Natural killer cell treated with Interleukin-12 subunit alpha and Interleukin-12 subunit beta and Interleukin-15 and Interleukin-18, amount 100 ng/mL, for 72 hours (primary cell): ENCODE measurements at places on chromosomes 1 and 21. TPM values are rescaled to one million over a fixed set of nuclear protein-coding genes. Genes with fewer than 3 reads are reported as not detected.

- no peaks in the 10 kb centered on the region for H3K4me1 ChIP-seq
- H3K27ac ChIP-seq, result no peak overlapping the region
- no peak for DNase-seq
- no peak overlapping the region for H3K4me3 ChIP-seq
- no peaks in the 10 kb centered on the region for H3K36me3 ChIP-seq
Observed at GRCh38 chr1:11898086-11898785, 28.0 kb downstream of the KIAA2013 start.

GRCh38 chr1:31752258-31752657, 11.9 kb downstream of the ADGRB2 start:
- no peak for DNase-seq
- H3K4me3 ChIP-seq, result peak overlapping the region; percentile 69

The HS2ST1 gene
- total RNA-seq, result 15.1 TPM

GRCh38 chr1:89962024-89962741, 32.7 kb upstream of the ZNF326 start:
- no peak overlapping the region for H3K27ac ChIP-seq
- peaks cover 23% of the 10 kb centered on the region for H3K4me1 ChIP-seq
- peaks cover 6% of the 10 kb centered on the region for H3K27me3 ChIP-seq
- H3K36me3 ChIP-seq, result no peaks in the 10 kb centered on the region
- H3K4me3 ChIP-seq, result no peak overlapping the region

The ZNF648 gene
- not detected for total RNA-seq

DNA sequence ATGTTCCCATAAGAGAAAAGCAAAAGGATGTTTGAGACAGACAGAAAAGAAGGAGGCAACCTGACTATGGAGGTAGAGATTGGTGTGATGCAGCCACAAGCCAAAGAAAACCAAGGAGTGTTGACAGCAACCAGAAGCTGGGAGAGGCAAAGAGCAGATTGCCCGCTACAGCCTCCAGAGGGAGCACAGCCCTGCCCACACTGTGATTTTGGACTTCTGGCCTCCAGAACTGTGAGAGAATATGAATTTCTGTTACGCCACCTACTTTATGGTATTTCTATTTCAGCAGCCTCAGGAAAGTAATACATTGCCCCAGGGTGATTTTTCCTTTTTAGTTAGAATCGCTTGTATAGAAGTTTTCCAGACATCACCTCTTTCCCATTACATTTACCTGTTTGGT, 28.4 kb downstream of the SLAMF6 start:
- peaks cover 28% of the 10 kb centered on the region for H3K36me3 ChIP-seq
- H3K4me3 ChIP-seq, result no peak overlapping the region
- DNase-seq, result no peak
- H3K4me1 ChIP-seq, result peaks cover 5% of the 10 kb centered on the region

The AXDND1 gene
- total RNA-seq, result not detected

GRCh38 chr1:156624814-156625435, 5.7 kb downstream of the HAPLN2 start:
- no peak overlapping the region for H3K27ac ChIP-seq
- H3K36me3 ChIP-seq, result no peaks in the 10 kb centered on the region
- H3K4me3 ChIP-seq, result peak overlapping the region; percentile 39
- peaks cover 8% of the 10 kb centered on the region for H3K4me1 ChIP-seq

GRCh38 chr1:205071028-205071409, 13.2 kb downstream of the TMEM81 start:
- no peak for DNase-seq
- no peak overlapping the region for H3K27ac ChIP-seq
- no peaks in the 10 kb centered on the region for H3K36me3 ChIP-seq
- H3K4me3 ChIP-seq, result no peak overlapping the region

- no peak overlapping the region for H3K4me3 ChIP-seq
- no peaks in the 10 kb centered on the region for H3K36me3 ChIP-seq
- no peaks in the 10 kb centered on the region for H3K4me1 ChIP-seq
- H3K27me3 ChIP-seq, result no peaks in the 10 kb centered on the region
Observed at GRCh38 chr1:24065304-24065703, 46.6 kb downstream of the MYOM3 start.

DNA sequence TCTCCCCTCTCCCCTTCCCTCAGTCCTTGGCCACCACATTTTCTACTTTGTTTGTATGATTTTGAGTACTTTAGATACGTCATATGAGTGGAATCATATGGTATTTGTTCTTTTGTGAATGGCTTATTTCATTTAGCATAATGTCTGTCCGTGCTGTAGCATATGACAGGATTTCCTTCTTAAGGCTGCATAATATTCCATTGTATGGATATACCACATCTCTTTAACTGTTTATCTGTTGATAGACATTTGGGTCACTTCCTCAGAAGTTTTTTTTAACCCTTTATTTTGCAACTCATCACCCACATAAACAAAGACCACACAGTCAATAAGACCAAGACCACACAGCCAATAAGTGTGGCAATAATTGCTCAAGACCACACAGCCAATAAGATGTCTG, 24.9 kb downstream of the FAM163A start:
- H3K27me3 ChIP-seq, result peaks cover 33% of the 10 kb centered on the region
- H3K36me3 ChIP-seq, result no peaks in the 10 kb centered on the region
- H3K4me1 ChIP-seq, result no peaks in the 10 kb centered on the region

The DNAH14 gene
- total RNA-seq, result 1.7 TPM
